NCI-H446 (cell line): ENCODE measurements at places on chromosomes 1 and 21.

GRCh38 chr1:78048446-78048845 is 2.7 kb downstream of the GIPC2 start:
- no peak for DNase-seq

DNA sequence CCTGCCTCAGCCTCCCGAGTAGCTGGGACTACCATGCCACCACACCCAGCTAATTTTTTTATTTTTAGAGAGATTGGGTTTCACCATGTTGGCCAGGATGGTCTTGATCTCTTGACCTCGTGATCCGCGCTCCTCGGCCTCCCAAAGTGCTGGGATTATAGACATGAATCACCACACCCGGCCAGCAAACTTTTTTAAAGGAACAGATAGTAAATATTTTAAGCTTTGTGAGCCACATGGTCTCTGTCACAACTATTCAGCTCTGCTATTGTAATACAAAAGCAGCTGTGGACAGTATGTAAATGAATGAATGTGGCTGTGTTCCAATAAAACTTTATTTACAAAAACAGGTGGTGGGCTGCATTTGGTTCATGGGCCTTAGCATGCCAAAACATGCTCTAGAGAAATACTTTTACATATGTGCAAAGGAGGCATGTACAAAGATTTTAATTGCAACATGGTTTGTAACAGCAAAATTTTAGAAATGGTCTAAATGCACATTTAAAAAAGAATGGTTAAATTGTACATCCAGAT is 47.0 kb downstream of the CDCP2 start:
- no peak for DNase-seq

DNA sequence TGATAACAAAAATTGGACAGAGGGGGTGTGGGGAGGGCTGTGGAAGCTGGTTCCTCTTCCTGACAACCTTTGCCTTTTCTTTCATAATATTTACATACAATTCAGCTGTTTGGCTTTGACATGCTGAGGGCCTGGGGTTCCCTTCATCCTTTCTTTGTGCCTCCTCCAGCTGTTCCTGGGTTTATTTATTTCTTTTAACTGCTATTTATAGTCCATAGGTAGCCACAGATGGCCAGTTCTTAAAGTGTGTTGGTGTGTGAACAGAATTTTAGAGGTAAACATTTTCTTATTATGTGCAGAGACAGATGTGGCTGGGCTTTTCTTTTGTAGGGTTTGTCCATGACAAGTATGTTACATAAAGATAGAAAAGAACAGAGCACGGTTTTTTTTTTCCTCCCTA is 34.1 kb upstream of the CNIH3 start:
- DNase-seq = no peak

DNA sequence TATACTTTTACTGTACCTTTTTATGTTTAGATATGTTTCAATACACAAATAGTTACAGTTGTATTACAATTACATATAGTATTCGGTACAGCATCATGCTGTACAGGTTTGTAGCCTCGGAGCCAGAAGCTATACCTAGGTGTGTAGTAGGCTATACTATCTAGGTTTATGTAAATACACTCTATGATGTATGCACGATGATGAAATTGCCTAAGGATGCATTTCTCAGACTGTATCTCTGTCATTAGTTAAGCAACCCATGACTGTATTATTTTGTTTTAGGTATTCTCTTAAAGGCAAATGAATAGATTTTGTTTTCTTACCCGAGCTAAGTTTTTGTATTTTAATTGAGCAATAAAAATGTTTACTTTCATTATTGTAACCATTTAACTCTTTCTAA is 56.4 kb downstream of the SPATA17 start:
- no peak for DNase-seq

DNA sequence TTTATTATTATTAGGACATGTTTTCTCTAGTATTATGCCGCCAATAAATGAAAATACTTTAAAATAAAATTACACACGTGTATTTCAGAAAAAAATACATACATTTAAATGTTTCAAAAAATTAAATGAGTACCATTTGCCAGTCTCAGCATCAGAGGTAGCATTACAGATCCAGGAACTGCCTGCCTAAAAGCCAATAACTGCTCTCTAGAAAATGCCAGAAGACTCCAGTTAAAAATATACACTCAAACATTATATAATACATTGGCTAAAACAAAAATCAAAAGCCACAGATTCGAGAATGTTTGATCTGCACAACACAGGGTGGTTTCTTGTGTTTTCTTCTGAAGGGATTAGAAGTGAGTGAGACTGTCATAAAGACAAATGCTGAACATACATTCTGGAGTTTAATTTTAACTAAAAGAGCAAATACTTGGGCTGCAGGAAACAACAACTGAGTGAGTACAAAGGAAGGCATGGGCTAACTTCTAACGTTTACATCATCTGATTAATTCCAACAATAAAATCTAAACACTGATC is 105.5 kb downstream of the RERE start:
- no peak for DNase-seq

DNA sequence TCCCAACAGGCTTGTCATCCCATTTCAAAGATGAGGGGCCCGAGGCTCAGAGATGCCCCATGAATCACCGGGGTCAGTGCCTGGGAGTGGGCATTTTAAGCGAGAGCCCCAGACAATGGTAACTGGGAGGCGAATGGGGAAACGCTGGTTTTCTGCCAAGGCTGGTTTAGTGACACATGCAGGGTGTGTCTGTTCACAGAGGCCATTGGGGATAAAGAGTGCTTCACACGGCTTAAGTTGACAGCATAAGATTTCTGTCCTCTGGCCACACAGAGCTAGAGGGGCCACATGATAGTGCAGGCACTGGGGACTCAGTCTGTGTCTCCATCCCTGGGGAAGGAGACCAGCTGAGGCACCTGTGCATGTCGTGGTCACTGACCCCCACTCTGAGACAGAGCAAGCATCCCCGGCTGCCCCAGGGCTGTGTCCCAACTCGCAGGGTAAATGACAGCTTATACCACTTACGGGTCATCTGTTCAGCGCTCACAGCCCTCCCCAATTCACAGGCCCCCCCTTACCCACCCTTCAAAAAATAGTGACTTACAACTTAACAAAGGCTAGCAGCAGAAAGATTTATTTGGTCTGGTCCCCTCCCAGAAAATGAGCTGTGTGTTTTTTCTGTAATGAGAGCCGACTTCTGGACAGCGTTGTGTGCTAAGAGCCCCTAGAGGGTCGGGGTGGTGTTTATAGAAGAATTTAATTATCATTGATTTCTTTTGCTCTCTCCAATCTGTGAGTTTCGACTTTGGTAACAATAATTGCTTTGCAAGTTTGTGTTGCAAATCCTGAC is 34.9 kb upstream of the ARHGEF16 start:
- no peak for DNase-seq
